ENCODE measurements at places on chromosomes 16 and 17.

DNA sequence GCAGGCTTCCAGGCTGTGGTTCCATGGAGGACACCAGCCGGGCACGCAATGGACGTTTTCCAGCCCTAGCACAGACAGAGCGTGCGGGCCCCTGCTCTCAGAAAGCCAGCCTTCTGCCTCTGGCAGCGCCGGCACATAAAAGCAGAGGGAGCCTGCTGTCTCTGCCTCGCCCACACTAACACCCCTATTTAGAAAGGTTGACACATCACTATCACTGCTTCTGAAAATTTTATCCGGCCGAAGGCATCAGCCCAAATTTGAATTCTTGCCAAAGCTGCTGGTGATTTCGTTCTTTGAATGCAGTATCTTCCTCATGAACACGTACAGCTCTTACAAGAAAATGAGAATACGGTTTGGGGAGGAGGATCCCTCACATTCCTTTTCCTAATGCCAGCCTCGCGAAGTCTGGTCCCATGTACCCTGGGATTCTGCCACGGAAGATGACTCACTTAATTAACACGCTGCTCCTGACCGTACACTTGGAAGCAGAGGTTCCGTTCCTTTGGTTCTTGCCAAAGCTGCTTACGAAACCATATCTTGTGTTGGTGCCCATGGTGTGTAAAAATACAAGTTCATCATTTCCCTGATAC is 1.3 kb upstream of the RAB11FIP3 start:
- peak; percentile 59 for DNase-seq

DNA sequence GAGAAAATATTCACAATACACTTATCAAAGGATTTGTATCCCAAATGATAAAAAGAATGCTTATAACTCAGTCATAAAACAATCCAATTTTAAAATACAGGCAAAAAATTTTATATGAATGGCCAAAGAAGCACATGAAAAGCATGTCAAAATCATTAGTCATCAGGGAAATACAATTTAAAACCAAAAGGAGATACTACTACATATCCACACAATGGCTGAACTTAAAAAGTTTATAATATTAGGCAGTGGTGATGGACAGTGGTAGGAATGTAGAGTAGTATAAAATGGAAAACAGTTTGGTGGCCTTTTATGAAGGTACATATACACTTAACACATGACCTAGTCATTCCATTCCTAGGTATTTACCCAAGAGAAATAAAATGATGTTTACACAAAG is 12.2 kb downstream of the CMC2 start:
- DNase-seq, result no peak

- no peak for DNase-seq
Measured at GRCh38 chr16:749010-749409, 8.2 kb upstream of the CIAO3 start.

- DNase-seq, result no peak
Measured at GRCh38 chr16:88591577-88592021, 21.4 kb downstream of the ZC3H18 start.

- DNase-seq, result no peak
Measured at GRCh38 chr16:85018529-85019236, 7.3 kb upstream of the ZDHHC7 start.

DNA sequence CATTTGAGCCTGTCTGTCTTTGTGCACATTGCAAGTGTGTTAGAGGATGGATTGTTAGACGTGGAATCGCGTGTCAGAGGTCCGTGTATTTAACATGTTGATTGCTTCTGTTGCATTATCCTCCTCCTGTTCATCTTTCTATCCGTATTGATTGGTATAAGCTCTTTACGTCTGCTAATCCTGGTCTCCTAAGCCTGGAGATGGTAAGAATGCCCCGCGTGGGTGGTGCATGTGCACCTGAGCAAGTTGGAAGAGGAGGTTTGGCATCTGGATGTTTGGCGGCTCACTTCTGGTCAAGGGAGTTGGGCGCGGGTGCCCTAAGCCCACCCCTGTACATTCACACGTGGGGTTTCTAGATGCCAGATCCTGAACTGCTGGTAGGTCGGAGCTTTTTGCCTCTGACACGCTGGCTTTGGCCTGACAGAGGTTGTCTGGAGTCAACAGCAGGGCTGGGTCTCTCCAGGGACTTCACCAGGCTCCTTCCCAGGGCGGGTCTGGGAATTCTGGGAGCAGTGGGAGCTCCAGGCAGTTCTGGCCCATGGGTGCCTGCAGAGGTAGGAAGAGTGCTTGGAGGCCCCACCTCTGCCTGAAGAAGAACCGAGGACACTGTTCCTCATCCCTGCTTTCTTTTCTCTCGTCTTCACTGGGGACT is 107.3 kb downstream of the OR1D5 start:
- no peak for DNase-seq

- peak; percentile 97 for DNase-seq
Measured at GRCh38 chr17:41678907-41679739, 9.6 kb upstream of the EIF1 start.

DNA sequence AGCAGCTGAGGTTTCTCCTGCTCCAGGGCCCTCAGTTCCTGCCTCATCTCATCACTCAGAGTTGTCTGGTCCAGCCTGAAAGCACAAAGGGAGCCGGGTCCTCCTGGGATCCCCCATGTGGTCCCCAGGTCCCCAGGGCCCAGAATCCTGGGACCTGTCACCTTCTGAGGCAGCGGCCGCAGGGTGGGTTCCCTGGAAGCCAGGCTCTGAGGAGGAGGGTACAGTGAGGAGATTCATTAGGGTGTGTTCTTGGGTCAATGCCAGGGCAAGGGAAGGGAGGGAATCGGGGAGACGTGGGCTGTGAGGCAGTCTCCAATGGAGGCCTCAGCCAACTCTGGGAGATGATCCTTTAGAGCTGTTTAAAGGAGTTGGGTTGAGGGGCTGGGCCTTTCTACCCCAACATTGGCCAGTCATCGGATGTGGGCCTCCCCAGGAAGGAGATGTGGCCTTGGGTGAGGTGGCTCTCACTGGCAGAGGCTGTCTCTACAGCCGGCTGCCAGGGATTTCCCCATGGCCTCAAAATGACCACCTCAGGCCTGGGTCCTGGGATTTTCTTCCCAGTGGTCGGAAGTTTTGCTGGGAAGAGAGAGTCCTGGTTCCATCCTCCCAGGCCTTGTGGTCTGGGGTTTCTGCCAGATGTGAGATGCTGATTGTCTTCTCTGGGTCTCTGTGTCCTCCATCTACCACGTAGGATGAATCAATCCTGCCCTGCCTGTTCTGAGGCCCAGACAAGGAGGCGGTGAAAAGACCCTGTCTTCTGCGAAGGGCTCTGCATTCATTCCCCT is 47.3 kb downstream of the NLRP1 start:
- no peak for DNase-seq

- DNase-seq, result no peak
Measured at GRCh38 chr17:44113868-44114840, 9.3 kb downstream of the HDAC5 start.

GRCh38 chr16:62869837-62870236 is 833.6 kb upstream of the CDH8 start:
- no peak for DNase-seq

- no peak for DNase-seq
Measured at GRCh38 chr17:39114723-39115122, 36.7 kb downstream of the PLXDC1 start.

DNA sequence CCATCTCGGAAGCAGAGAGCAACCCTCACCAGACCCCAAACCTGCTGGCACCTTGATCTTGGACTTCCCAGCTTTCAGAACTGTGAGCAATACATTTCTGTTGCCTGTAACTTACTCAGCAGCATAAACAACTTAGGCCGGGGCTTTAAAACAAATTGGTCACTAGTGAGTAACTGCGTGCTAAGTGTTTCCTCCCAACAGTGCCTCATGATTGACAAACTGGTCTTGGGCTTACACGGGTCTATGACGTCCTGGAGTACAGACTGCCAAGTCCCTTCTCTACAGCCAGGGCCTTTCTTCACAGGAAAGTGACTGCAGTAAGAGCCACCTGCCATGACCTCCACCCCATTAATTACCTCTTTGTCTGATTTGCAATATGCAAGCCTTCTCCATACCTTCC is 136.7 kb downstream of the XYLT1 start:
- DNase-seq, result no peak

- DNase-seq, result peak; percentile 28
Measured at GRCh38 chr16:22035153-22035552, 27.2 kb downstream of the MOSMO start.

DNA sequence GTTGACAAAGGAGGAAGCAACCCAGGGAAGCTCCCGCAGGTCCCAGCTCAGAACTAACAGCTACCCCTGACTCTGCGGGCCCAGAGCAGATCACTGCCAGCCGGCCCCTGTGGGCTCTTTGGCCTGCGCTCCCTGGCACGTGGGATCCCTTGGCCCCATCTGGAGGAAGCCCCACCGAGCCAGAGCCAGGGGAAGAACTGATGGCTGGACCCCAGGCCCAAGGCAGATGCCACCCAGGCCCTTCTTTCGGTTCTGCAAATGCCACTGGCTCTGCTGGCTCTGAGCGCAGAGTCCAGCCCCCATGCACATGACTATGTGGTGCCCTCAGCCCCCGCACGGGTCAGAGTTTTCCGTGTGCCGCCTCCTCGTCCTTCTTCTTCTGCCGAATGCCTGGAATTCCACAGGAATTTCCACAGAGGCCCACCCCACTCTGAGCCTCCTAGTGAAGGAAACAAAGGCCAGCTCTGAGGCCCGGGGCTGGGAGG is 35.8 kb upstream of the SNN start:
- no peak for DNase-seq

DNA sequence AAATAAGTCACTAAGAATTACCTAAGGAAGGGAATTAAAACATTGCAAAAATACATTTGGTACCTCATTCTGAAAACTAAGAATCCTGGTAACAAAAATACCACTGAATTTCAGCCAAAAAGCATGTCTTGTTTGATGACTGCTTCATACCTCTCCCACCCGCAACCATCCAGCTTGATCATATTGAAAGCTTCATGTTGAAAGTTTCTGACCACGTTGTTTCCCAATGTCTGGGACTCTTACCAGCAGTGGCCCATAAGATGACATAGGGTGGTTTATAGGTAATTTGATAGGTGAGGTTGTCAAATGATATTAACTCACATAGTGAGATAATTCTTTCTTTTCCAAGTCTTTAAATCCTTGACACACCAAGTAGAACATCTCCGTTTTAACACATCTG is 139.3 kb downstream of the CDH11 start:
- no peak for DNase-seq

DNA sequence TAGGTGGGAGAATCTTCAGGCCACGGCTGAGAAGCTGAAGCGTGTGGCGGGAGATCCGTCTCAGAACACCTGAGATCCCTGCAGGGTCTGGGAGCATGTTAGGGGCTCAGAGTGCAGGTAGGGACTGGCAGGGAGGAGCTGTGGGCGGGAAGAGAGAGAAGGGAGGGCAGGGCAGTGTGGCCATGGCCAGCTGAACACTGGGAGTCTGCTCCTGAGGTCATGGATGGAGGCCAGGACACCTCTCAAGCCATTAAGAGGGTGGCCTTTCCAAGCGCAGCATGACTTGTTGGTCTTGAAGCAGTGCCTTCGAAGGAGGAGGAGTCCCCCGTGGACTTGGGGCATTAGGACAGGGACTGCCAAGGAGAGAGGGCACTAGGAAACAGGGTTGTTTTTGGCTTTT is 23.7 kb downstream of the NAA60 start:
- DNase-seq, result no peak

DNA sequence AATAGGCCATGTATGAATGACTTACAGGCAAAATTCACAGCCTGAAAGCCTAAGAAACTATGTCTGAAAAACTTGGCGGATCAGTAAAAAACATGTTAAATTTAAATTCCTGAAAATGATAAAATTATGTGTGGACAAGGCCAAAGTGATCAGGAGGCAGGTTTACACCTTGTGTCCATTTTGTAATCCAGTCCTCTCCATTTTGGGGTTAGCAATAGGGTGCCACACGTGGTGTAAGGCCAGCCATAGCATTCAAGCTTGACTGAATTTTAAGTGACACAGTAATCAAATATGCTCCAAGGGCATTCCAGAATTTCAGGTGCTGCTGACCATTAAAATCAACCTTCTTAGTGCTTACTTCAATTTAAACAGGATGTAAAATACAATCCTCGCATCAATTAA is 2.7 kb downstream of the RNF43 start:
- DNase-seq, result no peak

GRCh38 chr17:49941427-49941826 is 27.6 kb upstream of the DLX4 start:
- no peak for DNase-seq

DNA sequence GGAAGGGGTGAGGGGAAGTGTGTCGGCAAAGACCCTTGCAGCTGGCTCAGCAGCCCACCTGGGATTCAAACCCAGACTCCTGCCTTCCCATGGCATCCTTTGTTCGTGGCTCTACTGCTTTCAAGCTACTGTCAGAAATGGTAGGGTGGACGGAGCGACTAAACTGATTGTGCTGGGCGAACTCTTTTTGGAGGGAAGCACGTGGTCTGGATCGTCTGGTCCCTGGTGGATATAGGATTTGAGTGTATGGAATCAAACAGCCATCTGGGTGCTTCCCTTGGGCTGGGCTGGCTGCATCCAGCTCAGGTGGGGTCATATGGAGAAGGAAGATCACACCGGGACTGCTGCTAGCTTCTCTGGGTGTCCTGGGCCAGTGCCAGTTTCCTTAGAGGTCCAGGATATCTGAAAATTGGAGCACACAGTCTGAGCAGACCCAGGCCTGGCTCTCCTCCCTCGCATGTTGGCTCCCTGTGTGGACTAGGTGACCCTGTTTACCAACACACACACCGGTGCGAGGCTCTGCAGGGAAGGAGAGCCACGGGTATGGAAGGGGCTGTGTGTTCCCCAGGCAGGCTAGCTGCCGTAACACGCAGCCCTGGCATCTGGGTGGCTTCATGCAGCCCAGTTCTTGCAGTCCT is 8.6 kb downstream of the CMIP start:
- no peak for DNase-seq

DNA sequence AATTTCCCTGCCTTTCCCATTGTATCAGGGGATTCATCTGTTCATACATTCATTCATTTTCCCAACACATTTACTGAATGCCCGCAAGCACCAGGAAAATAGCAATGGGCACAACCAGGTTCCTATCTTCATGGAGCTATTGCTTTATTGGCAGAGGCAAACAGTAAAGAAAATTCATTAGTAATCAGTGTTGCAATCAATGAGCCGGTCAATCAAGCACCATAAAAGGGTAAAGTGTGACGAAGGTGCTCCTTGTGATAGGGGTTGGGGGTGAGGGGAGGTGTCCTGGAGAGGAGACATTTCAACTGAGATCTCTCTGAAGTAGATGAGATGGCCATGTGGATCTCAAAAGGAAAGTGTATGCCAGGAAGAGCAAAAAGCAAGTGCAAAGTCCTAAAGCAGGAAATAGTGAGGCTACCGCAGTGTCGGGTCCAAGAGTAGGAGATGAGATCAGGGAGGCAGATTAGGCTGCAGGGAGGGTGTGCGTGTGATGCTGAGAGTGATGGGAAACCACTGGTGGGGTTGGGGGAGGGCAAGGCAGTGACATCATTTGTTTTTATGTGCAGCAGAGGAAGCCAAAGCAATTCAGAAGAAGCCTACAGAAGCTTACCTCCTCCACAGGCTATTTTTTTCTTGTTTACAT is 28.4 kb downstream of the CDH13 start:
- DNase-seq, result peak; percentile 6

DNA sequence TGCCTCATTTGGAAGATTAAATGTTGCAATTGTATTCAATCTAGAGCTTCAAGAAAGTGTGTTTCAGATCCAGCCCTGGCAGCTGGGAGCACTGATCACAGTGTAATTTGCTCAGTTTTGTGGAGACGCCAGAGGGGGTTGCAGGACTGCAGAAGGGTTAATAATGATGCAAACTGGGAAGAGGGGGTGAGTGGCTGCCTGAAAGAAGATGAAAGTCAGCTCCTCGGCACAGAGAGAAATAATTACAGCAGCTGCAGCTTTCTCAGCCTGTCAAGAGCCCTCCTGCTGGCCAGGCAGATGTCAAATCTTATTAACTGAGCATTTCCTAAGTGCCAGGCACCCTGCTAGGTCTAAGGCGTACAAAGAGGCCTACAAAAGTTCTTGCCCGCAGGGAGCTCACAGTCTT is 97.7 kb downstream of the ZNF18 start:
- peak; percentile 3 for DNase-seq

- DNase-seq, result no peak
Measured at GRCh38 chr16:4911970-4912386, 25.0 kb downstream of the PPL start.

Data from hematopoietic multipotent progenitor cell treated with erythropoietin and hydrocortisone succinate and interleukin-3 and kit ligand, for 6 days (in vitro differentiated cells).